ENCODE measurements at places on chromosomes 7 and 10. TPM values are rescaled to one million over a fixed set of nuclear protein-coding genes. Genes with fewer than 3 reads are reported as not detected.

Gene CPN1
- not detected for total RNA-seq

Gene NODAL
- 0.12 TPM for total RNA-seq

Gene VPS37D
- total RNA-seq: 13.5 TPM

Gene PAX4
- not detected for total RNA-seq

Gene ANTXRL
- total RNA-seq: not detected

Gene ANAPC16
- 128 TPM for total RNA-seq

Gene CNTNAP2
- total RNA-seq: 1.6 TPM

Gene DENND2A
- total RNA-seq: 14.0 TPM

Gene GIMAP2
- total RNA-seq: 19.1 TPM

Gene PILRA
- total RNA-seq: 8.0 TPM

Gene C10orf62
- total RNA-seq: 1.0 TPM

Gene TMEM213
- total RNA-seq: 0.12 TPM

Gene CABCOCO1
- total RNA-seq: 0.75 TPM

Gene C7orf57
- total RNA-seq: not detected

Gene ZCCHC24
- total RNA-seq: 36.7 TPM

Gene NRAP
- total RNA-seq: not detected

Gene SPACDR
- 1.2 TPM for total RNA-seq

Gene IFIT3
- 11.1 TPM for total RNA-seq

Gene PDLIM1
- total RNA-seq: 114 TPM

Gene UBE3C
- 60.4 TPM for total RNA-seq

Gene PNLIPRP3
- not detected for total RNA-seq

Gene TLX1
- not detected for total RNA-seq

Gene COL1A2
- 478 TPM for total RNA-seq

Gene PIK3CG
- total RNA-seq: 7.1 TPM

Gene ARMS2
- total RNA-seq: not detected

Gene PLPP4
- 0.60 TPM for total RNA-seq

Gene TMEM229A
- 0.66 TPM for total RNA-seq

Gene SPDYE9
- total RNA-seq: not detected

Gene PON3
- 14.0 TPM for total RNA-seq

Gene CALHM3
- not detected for total RNA-seq

Gene CRTAC1
- total RNA-seq: 1.6 TPM

Gene GPR146
- 8.3 TPM for total RNA-seq

Gene BTBD16
- 1.2 TPM for total RNA-seq

Gene ITIH5
- total RNA-seq: 42.0 TPM

Gene GDF2
- total RNA-seq: not detected

Gene ARHGAP22
- total RNA-seq: 8.8 TPM

Gene VWDE
- total RNA-seq: 1.7 TPM

Gene KLF6
- total RNA-seq: 165 TPM

Gene PLA2G12B
- not detected for total RNA-seq

Gene RBP3
- not detected for total RNA-seq

Gene FXYD4
- 1.6 TPM for total RNA-seq

Gene RHOBTB1
- total RNA-seq: 16.8 TPM

Gene HOXA11
- not detected for total RNA-seq

Gene TMEM273
- total RNA-seq: 35.8 TPM

Gene PTPRE
- total RNA-seq: 25.1 TPM

Gene CCDC71L
- 20.4 TPM for total RNA-seq
